ENCODE measurements at places on chromosomes 7 and 10.

- no peak for DNase-seq
These were observed 1.3 kb downstream of the REPIN1 start for GRCh38 chr7:150369748-150370501.

GRCh38 chr10:123583639-123584418, 82.3 kb upstream of the GPR26 start:
- DNase-seq = peak; percentile 94

- no peak for DNase-seq
These were observed 189.6 kb upstream of the NRP1 start for GRCh38 chr10:33524041-33524440.

- peak; percentile 68 for DNase-seq
These were observed 123.4 kb downstream of the NT5C2 start for GRCh38 chr10:103069453-103070331.

DNA sequence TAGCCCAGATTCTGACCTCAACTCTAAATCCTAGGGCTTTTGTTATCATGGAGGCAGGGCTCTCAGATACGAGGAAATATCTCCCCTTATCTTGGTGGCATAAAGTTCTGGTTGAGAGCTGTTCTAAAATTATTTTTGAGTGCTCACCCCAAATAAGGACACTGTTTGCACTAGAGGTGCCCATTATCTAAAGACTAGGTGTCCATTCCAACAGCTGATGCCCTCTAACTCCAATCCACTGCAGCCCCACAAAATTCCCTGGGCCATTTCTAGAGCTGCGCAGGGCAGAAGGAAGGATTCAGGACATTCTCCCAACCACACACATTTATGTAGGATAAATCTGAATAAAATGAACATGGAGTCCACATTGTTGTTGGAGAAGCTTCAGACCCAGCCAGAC, 301.9 kb downstream of the FGFR2 start:
- no peak for DNase-seq

- no peak for DNase-seq
These were observed 278.2 kb downstream of the SNX13 start for GRCh38 chr7:17661982-17662585.

- DNase-seq = peak; percentile 82
These were observed 282.7 kb upstream of the ZNF32 start for GRCh38 chr10:43931308-43931930.

DNA sequence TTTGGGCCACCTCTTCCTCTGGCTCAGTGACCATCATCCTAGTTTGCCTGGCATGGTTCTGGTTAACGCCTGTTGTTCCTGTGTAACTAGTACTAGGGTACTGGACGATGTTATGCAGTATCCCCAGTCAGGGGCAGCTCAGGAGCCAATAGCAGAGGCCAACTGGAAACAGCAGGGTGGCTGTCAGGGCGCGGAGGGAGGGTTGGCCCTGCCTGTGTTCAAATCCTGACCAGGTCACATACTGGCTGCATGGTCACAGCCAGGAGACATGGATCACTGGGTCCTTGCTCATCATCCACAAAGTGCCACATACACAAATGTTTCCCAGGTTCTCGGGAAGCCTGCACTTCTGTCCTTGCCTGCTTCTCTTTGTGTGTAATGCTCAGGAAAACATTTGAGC, 12.3 kb upstream of the RBP3 start:
- DNase-seq = no peak

- no peak for DNase-seq
These were observed 76.4 kb upstream of the PTER start for GRCh38 chr10:16360425-16360824.

DNA sequence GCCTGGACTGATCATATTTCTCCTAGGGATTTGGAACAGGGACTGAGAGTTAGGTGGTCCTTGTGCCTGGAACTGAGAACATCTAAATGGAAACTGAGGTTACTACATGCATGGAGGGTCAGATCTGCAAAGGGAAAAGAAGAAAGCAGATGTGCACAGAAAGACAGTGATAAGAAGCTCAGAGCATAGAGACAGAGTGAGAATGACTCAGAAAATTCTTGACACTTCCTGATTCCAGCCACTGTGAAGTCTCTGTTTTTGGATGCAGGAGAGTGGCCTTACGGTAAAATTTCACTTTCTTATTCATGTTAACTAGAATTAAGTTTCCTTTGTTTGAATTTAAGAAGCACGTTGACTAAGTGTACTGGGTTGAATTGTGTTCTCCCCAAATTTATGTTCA, 241.7 kb downstream of the TMEM26 start:
- no peak for DNase-seq

GRCh38 chr10:123429706-123430221, 236.4 kb upstream of the GPR26 start:
- peak; percentile 40 for DNase-seq

GRCh38 chr10:129927351-129928120, 36.5 kb downstream of the EBF3 start:
- no peak for DNase-seq

DNA sequence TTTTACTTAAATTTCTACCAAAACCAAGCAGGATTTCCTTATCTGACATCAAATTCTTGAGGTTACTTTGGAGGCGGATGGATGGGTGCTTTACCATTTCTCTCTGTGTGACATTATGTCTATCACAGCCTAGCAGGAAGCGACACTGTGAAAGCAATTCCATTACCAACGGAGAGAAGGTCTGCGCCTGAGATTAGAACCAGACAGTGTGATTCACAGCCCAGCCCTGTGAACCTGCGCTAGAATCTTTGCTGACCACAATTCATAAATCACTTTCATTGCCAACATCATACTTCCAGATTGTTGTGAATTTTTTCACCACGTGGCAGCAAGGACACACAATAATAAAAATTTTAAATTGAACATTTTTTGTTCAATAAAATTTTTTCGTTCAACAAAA, 126.5 kb downstream of the CUBN start:
- peak; percentile 66 for DNase-seq

- DNase-seq = no peak
These were observed 28.3 kb upstream of the FOXK1 start for GRCh38 chr7:4653771-4654170.

GRCh38 chr10:77890097-77890496, 36.5 kb downstream of the DLG5 start:
- DNase-seq = no peak

GRCh38 chr7:96055717-96056116, 266.2 kb downstream of the SLC25A13 start:
- no peak for DNase-seq

- no peak for DNase-seq
These were observed 148.1 kb upstream of the PCBD1 start for GRCh38 chr10:71036297-71036966.

DNA sequence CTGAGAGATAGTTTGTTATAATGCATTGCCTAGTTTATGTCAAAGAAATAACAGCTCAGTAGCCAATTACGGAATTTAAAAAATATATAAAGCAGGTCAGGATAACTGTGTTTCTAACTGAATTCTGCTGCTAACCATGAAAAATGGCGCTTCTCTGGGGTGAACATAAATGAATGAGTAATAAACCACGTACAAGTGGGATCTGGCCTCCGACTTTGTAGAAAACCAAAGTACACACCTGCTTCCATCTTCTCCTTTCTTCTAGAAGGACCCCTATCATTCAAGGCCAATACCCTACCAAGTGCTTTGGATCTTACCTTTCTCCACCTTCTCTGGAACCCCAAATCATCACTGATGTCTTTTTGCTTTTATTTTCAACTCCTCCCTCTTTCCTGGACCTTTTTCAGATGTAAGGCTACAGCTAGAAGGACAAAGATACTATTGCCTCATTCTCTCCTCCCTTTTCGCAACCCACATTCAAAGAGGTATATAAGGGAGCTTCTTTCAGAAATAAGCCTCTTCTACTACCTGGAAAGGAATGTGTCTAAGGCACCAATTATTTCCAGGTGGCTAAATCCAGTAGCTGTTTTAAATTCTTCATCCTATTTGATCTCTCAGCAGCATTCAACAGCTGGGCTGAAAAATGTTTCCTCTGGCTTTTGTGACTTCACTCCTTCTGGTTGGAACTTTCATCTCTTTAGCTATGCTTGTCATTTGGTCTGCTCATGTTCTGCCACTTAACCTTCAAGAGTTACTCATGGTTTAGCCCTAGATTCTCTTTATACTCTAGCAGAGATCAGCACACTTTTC, 37.7 kb downstream of the NAMPT start:
- DNase-seq = no peak

- DNase-seq = no peak
These were observed 8.3 kb downstream of the HOXA4 start for GRCh38 chr7:27122077-27122910.

DNA sequence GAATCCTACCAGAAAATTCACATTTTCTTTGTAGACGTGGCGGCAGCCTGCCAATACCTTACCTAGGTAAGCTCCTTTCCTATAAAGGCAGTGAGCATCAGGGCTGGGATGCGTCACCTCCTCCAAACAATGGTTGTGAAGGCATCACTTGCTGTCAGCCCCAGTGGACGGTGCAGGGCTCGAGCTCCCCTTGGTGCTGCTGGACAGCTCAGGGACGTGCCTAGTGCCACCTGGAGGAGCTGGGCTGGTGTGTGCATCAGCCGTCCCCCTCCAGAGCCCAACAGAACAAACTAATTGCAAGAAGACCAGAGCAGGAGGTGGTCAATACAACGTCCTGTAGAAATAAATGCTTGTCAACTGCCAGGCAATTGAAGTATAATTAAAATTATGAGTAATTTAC, 517.5 kb upstream of the FOXK1 start:
- no peak for DNase-seq

- DNase-seq = no peak
These were observed 56.9 kb downstream of the MYL10 start for GRCh38 chr7:101572156-101572555.

DNA sequence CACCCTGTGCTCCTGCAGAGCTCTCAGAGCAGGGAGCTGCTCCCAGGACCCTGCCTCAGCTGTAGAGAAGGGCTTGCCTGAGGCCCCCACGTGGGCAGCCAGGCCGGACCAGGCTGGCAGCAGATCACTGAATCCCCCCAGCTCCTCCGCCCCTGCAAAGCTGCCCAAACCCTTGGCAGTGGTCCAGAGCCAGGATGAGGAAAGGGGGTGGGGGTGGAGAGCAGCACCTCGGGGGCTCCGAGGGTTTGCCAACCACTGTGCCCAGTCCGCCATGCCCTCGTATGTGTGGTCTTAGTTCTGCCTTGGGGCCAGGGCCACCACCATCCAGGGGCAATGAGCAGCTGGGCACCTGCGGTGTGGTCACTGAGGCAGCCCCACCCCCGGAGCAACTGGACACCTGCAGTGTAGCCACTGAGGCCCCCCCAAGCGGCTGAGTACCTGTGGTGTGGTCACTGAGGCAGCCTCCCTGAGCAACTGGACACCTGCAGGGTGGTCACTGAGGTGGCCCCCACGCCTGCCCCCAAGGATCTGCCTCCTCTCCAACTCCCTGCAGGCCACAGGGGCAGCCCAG, 90.8 kb downstream of the TCERG1L start:
- DNase-seq = no peak

- no peak for DNase-seq
These were observed 69.9 kb downstream of the FOXL3 start for GRCh38 chr7:359766-360361.

- DNase-seq = no peak
These were observed 78.2 kb downstream of the FGFR2 start for GRCh38 chr10:121519901-121520493.

DNA sequence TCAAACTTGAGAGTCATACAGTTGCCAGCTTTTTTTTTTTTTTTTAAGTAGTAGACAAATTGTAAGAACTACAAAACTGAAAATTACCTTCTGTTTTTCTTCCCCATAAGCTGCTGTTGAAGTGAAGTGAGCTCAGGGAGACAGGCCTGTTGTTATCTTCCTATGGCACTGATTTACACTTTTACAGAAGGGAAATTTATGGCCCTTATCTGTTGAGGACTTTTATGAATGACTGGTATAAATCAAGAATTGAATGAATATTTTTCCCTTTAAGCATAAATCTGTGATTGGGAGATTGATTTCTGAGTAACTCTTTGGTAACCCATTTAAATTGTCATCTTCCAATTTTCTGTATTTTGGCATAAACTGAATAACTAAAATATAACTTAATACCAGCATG, 124.0 kb downstream of the SDK1 start:
- DNase-seq = no peak

DNA sequence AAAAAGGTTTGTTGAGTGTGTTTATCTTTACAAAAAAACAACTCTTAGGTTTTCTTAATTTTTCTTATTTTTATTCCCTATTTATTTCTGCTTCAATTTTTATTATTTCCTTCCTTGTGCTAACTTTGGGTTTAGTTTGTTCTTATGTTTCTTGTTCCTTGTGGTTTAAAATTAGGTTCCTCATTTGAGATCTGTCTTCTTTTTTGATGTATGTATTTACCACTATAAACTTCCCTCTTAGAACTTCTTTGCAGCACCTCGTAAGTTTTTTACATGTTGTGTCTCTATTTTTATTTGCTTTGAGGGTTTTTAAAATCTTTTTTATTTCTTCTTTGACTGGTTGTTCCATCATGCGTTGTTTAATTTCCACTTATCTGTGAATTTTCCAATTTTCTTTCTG, 1217.1 kb upstream of the CELF2 start:
- DNase-seq = no peak

DNA sequence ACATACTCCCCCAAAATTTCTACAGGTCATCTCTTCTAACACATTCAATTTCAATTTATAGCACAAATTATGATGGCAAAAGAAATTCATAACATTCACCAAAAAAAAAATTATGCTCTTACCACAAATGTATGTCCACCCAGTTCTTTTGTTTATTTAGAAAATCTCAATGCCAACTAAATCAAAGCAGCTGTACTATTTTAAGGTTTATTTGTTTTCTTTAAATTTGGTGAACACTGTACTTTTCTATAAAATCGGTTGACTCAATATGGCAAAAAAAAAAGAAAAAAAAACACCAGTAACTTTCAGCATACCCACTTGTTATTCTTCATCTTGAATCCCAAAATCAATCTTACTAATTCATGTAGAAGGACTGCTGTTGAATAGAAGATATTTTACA, 225.7 kb downstream of the AGMO start:
- no peak for DNase-seq

GRCh38 chr7:27143023-27143949, at the start of gene HOXA5:
TSS of gene HOXA5 (minus strand) at chr7:27143681. CDS start at chr7:27143607, 74 bp downstream.
- no peak for DNase-seq

GRCh38 chr10:78716043-78716660, 352.6 kb upstream of the ZMIZ1 start:
- DNase-seq = no peak

- DNase-seq = no peak
These were observed 26.9 kb downstream of the CCDC3 start for GRCh38 chr10:12974491-12975199.

- no peak for DNase-seq
These were observed 3.2 kb downstream of the NYAP1 start for GRCh38 chr7:100486753-100487446.

- DNase-seq = no peak
These were observed 356.6 kb downstream of the PAXIP1 start for GRCh38 chr7:154646126-154647013.

DNA sequence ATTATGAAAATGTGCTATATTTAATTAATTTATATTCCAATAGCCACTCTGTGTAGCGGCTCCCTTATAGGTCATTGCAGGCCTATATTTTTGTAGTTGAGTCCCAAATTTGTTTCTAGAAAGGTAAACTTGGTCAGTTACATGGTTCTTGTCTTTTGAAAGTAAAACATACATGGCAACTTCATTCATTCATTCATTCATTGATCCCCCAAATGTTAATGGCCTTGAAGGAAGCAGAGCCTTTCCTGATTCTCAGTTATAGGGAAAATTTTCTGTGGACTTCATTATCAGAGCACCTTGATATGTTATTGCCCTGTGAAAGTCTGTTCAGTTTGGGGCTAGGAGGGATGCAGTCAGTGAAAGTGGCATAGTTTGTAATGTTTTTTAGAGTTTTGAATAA, 2.9 kb downstream of the BLVRA start:
- no peak for DNase-seq

- DNase-seq = no peak
These were observed 52.6 kb downstream of the JAKMIP3 start for GRCh38 chr10:132118366-132118765.

Data from AG20443 (cell line).